ENCODE measurements at places on chromosomes 4 and X.

- no peak for DNase-seq
Measured at GRCh38 chr4:152256996-152257395, 278.9 kb downstream of the FBXW7 start.

DNA sequence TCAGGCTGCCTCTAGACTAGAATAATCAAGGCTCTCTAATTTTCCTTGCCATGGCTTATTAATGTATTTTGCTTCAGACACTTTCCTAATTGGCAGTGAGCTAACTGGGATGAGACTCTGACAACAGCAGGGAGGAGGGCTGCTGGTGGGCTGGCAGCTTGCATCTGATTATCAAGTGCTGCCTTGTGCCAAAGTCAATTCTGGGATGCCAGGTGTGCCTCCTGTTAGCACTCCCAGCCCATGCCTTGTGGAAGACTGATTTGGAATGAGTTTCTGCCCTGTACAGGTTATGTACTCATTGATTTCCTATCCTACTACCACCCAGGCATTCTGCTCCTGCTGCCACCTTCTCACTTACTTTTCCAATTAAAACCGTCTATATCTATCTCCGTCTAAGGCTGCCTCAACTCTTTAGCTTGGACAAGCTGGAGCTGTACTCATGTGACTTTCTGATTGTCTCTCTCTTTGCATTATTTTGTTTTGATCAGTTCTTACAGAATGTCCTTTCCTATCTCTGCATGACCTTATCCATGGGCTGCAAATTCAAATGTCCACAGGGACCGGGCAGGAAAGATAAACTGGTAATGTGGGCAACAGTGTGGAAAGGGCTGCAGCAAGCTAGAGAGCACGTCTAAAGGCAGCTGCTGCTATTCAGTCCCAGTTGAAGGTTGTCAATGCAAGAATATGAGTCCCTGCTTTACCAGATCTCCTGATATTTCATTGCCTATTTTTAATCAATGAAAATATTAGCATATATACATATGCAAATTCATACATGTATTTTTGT lies 112.6 kb downstream of the GABRA2 start:
- DNase-seq = no peak

- no peak for DNase-seq
Measured at GRCh38 chr4:76003620-76004019, 3.7 kb downstream of the CXCL9 start.

GRCh38 chrX:103849558-103849957 lies 17.5 kb upstream of the RAB9B start:
- no peak for DNase-seq

- DNase-seq = peak; percentile 26
Measured at GRCh38 chr4:179625406-179625805, 2183.2 kb upstream of the AGA start.

GRCh38 chr4:52554612-52555355 lies 104.3 kb downstream of the USP46 start:
- peak; percentile 30 for DNase-seq

- DNase-seq = no peak
Measured at GRCh38 chr4:152610131-152610530, 69.7 kb downstream of the TMEM154 start.

- peak; percentile 8 for DNase-seq
Measured at GRCh38 chr4:23654791-23655190, 235.1 kb downstream of the PPARGC1A start.

GRCh38 chr4:30720021-30720660 lies at the start of gene PCDH7:
Gene PCDH7, plus strand, starts transcription at chr4:30720369. Its CDS starts 1,054 bp downstream, at chr4:30721423.
- DNase-seq = peak; percentile 60

DNA sequence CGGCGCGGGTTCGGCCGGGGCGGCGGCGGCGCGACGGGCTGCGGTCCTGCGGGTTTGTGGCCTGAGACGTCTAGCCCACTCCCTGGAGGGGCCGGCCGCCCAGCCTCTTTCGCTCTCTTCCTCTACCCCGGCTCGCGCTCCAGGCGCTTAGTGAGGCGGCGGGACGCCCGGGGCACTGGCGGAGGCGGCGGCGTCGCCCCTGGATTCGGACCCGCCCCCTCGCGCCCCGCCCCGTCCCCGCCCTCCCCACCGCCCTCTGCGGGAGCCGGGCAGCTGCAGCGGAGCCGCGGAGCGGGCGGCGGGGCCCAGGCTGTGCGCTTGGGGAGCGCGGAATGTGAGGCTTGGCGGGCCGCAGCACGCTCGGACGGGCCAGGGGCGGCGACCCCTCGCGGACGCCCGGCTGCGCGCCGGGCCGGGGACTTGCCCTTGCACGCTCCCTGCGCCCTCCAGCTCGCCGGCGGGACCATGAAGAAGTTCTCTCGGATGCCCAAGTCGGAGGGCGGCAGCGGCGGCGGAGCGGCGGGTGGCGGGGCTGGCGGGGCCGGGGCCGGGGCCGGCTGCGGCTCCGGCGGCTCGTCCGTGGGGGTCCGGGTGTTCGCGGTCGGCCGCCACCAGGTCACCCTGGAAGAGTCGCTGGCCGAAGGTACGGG lies at the start of gene BMP2K:
Gene BMP2K (plus strand): TSS at position 272 of the 650 bp plus-strand sequence. CDS start 194 bp downstream, at position 466.
- peak; percentile 75 for DNase-seq

- DNase-seq = peak; percentile 45
Measured at GRCh38 chr4:103204111-103204510, 6.0 kb upstream of the CENPE start.

DNA sequence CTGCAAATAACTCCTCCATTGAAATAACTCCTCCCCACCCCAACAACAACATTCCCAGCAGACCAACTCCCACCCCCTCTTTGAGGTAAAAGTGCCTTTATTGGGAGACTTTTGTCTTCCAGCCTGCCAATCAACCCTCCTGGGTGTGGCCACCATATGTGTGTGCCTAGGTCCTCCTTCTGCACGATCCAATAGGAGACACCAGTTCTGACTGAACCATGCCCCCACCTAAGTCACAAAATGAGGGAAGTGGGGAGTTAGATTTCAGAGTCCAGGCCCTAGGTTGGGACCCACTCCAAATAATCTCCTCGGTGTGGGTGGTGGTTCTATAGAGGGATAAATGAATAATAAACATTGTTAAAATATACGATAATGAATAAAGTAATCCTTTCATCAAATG lies 3.0 kb downstream of the PLP2 start:
- no peak for DNase-seq

DNA sequence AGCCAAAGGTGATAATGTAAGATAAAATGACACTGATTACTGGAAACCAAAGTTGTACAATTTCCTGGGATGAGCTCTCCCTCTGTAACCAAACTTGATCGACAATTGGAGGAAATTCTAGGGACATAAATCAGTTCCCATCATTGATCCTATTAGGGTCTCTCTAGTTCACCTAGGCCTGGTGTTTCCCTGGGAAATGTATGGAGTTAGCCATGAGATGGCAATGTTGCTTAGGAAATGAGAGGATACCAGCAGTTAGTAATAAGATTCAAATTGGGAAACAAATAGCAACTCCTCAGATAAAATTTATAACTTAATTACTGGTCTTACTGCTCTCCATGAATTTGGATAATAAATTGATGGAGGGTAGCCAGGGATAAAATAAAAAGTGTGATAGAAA lies 52.2 kb downstream of the SPATA18 start:
- peak; percentile 38 for DNase-seq

DNA sequence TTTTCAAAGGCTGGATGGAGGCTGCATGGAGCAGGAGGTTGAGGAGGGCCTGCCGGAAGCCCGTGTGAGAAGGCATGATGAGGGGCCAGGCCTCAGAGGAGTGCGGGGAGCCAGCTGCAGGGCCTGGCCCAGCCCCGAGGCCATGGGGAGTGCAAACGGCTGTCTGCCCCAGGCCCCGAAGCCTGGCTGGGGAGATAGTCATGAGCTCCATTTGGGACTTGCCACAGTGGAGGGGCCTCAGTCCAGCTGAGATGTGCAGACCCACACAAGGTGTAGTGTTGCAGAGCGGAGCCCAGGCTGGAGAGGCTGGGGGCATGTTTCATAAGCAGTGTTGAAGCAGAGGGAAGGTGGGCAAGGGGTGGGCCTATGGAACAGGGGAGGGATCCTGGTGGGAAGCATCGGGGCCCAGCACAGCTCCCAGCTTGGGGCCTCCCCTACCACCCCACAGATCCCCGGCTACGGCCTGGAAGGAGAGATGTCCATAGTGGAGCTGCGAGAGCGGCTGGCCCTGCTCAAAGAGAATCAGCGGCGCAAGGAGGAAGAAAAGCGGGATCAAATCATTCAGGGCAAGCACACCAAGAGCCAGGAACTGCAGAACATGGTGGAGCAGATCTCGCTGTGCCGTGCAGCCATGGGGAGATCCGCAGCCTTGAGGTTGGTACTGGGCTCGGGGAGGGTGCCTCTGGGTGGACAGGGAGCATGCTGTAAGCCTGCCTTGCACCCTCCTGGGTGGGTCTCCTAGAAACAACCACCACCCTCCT lies 9.1 kb upstream of the RNF4 start:
- no peak for DNase-seq

GRCh38 chr4:94578195-94578594 lies 126.5 kb downstream of the PDLIM5 start:
- DNase-seq = no peak

- no peak for DNase-seq
Measured at GRCh38 chrX:118496763-118497079, 1.1 kb downstream of the DOCK11 start.

DNA sequence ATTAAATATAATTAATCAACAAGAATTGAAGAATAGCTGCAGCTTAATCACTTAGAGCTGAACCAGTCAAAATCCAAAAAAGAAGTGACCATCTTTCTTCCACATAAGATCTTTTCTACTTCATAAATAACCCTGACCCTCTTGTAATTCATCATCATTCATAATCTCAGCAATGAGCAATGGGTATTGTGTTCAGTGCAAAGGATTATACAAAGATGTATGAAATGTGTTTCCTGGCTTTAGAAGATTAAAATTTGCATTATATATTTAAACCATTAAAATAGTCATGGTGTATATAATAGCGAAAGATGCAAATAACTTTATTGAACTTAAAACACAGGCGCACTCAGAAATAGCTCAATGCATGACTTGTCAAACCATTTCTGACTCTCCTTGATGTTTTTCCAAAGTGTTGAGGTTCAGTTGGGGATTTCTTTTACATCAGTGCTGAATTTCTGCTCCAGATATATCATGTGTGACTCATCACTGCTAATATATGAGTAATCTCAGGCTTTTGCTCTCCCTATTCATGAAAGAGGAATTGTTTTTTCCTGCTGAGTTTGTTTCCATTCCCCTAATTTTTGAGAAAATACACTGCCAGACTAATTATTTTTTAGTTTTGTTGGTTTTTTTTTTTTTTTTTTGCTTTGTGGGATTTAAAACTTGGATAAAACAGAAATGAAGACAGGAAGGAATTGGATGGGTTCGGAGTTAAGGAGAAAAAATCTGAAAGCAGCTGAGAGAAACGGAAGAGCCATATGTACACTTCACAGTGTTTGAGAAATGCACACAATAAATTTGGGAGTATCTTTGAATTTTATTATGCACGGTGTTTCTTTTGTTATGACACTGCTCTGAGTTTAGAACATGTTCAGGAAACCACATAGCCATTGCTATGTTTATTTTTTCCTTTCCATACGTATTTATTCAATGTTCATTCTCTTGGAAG lies 290.1 kb upstream of the PCDH7 start:
- DNase-seq = peak; percentile 82

DNA sequence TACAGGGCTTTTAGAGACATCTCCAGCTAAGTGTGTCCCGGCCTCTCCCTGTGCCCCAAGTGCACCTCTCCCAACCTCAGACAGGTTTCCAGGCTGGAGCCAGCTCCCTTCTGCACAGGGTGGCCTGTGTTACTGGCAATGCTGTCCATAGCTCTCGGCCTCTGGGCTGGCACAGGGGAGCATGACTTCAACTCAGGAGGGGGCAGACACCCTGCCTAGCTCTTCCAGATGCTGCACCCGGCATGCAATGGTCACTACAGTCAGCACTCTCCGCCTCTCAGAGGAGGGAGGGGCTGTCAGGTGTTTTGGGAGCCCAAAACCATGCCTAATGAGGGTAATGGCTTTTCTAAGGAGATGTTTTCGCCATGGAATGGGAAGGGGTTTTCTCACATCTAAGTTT lies 2.4 kb upstream of the IRAK1 start:
- no peak for DNase-seq

DNA sequence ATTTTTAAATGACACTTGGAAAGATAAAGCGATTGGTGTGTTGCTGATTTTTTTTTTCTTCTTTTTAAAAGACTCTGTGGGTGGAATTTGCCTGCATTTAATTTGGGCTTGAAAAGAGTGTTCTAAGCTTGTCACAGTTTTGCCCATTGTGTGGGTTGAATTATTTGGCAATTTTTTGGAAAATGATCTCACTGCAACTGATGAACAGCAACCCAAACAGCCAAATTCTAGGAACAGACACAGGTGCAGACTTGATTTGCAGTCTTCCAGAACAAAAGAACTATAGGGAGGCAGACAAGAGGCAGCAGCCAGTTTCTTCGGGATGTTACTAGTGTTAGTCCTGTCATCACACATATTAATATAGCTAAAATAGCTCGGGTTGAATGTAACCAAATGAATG lies 40.5 kb downstream of the CASP6 start:
- no peak for DNase-seq

GRCh38 chrX:116345958-116346357 lies 90.4 kb upstream of the SLC6A14 start:
- DNase-seq = no peak

GRCh38 chr4:148934926-148935578 lies 492.8 kb upstream of the NR3C2 start:
- DNase-seq = no peak

All from fibroblast of pulmonary artery (primary cell).